Activated naive CD8-positive, alpha-beta T cell treated with anti-CD3 and anti-CD28 coated beads, Interleukin-2, amount 50 U/mL, for 24 hours (primary cell): ENCODE measurements at places on chromosomes 1 and 21.

GRCh38 chr1:42170779-42171621 lies 6.5 kb upstream of the GUCA2A start:
- no peak overlapping the region for H3K27ac ChIP-seq
- H3K4me1 ChIP-seq: no peaks in the 10 kb centered on the region
- H3K36me3 ChIP-seq: no peaks in the 10 kb centered on the region
- DNase-seq: no peak
- H3K4me3 ChIP-seq: no peak overlapping the region
- H3K27me3 ChIP-seq: no peaks in the 10 kb centered on the region

DNA sequence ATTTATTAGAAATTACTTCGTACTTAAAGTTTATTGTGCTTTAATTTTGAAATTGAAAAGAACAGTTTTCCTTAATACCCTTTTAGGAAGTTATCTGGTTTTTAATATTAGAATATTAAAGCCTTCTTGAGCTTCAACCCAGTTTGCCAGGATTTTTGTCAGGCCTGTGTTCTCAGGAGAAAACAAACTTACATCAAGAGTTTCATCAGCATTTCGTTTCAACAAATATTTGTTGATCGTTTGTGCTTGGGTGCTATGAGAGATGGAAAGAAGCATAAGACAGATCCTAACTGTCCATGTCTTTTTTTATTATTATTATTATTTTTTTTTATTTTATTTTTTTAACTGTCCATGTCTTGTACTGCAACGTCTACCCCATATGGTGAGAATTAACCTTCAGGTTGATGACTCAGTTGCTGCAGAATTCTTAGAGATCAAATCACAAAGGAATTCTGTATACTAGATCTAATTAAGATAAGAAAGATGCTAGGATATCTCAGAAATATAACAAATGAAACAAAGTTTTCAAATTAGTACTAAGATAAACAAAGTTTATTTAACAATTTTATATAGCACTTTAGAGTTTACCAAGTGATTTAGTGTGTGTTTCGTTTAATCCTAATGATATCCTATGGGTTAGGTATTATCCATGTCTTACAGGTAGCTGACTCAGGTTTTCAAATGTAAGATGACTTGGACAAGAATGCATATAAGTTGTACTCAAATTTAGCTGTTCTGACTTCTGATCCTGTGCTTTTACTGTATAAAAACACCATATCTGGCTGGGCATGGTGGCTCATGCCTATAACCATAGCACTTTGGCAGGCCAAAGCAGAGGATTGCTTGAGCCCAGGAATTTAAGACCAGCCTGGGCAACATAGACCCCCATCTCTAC lies 14.3 kb downstream of the FBXO28 start:
- no peak overlapping the region for H3K4me3 ChIP-seq
- no peak for DNase-seq
- H3K27me3 ChIP-seq: no peaks in the 10 kb centered on the region
- no peak overlapping the region for H3K27ac ChIP-seq
- peaks cover 11% of the 10 kb centered on the region for H3K4me1 ChIP-seq

DNA sequence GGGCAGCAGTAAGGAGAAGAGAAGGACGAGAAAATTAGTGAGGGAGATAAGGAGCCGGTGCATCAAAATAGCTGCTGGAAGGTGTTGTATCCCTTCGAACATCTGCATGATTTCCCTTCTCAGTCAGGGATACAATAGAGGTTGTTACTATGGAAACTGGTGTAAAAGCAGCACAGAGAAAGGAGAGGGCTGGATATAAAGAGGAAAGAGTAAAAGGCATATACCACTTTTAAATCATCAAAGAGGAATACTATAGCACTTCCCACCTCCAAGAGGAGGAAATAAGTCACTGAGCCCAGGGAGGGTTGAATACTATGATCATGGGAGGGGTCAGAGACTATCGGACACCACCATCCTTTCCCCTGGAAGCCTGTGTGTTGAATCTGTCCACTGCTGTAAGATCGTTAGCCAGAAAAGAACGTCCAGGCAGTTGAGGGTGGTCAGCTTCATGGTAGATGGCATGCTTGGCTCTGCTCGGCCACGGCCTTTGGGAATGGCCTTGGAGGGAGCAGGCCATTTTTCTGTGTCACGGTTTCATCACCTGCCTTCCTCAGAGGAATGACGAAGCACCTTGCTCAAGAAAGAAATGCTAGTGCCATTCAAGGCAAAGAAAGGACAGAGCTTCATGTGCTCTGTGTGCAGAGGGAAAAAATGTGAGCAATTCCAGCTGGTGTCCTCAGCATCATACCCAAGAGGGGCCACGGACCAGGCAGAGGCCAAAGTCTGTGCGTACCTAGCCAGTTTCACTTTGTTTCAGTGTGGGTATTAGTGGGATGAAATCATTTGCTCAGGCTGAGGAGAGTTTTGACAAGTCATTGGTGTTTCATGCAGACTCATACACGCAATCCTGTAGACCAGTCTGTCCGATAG lies 64.2 kb downstream of the IRF2BP2 start:
- no peak overlapping the region for H3K4me3 ChIP-seq
- no peaks in the 10 kb centered on the region for H3K36me3 ChIP-seq
- H3K27ac ChIP-seq: no peak overlapping the region
- DNase-seq: no peak
- peaks cover 25% of the 10 kb centered on the region for H3K4me1 ChIP-seq

- H3K36me3 ChIP-seq: no peaks in the 10 kb centered on the region
- H3K27me3 ChIP-seq: no peaks in the 10 kb centered on the region
- no peak for DNase-seq
- no peak overlapping the region for H3K27ac ChIP-seq
- no peak overlapping the region for H3K4me3 ChIP-seq
Measured at GRCh38 chr21:37828556-37828955, 87.7 kb downstream of the KCNJ6 start.

DNA sequence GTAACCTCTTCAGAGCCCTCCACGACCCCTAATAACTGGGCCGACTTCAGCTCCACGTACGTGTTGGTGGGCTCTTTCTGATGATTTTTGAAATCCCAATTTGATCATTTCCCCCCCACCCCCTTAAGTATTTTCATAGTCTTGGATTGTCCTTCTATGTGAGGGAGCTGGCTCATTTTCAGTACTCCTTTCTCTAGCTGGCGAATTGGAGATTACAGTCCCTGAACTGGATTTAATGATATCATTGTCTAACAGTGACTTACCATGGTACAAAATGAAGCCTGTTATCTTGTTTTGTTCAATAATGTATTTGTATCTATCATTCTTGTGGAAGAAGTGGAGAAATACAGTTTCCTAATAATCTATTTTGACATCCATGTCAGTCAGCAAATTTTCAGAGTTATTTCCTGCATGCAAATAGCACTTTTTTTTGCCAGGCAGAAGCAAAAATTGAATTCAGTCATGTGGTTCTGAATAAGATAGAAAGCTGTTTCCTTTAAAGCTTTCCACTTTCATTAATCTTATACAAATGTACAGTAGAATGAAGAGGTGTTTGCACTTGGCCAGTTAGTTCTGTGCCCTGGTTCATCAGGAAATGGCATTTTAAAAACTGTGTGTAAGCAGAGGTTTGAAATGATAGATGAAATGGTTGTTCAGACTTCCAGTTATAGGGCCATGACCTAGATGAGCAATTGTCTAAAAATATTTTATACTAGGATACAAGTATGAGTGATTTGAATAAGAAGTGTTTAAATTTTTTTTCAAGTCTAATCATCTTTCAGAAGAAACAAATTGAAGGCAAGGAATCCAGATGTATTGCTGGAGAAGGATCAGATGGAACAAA lies 104.2 kb downstream of the ATP5PO start:
- H3K27me3 ChIP-seq: no peaks in the 10 kb centered on the region
- no peak overlapping the region for H3K27ac ChIP-seq
- no peaks in the 10 kb centered on the region for H3K4me1 ChIP-seq
- no peak for DNase-seq
- H3K4me3 ChIP-seq: no peak overlapping the region

DNA sequence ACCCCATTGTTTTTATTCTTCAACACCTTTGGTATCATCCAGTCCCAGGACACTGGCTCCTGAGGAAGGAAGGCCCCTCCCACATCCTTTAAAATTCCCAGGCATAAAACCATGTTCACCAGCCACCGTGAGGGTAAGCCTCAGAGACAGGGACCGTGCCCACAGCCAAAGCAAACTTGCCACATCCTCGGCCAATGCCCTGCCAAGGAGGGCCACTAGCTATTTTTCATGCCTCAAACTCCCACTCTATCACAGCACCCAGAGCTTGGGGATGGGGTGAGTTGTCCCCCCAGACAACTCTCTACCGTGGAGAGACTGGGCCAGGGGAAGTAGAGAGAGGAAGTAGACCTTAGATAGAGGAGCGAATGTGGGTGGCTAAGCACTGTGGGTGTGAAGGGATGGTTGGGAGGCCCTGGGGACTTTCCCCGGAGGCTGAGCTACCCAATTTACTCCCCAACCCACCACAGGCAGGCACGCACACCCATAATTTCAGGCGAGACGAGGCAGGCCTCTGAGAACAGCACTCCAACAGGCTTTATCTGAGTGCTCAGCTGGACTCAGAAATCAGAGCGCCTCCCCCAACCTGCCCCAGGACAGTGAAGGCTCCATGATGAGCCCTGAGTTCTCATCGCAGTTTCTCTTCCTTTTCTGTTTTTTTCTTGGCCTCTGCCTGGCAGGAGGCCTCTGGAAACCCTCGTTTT lies 15.9 kb upstream of the BTG2 start:
- peak overlapping the region; percentile 99 for H3K27ac ChIP-seq
- H3K4me3 ChIP-seq: peak overlapping the region; percentile 83
- H3K36me3 ChIP-seq: peaks cover 2% of the 10 kb centered on the region
- peak; percentile 87 for DNase-seq

DNA sequence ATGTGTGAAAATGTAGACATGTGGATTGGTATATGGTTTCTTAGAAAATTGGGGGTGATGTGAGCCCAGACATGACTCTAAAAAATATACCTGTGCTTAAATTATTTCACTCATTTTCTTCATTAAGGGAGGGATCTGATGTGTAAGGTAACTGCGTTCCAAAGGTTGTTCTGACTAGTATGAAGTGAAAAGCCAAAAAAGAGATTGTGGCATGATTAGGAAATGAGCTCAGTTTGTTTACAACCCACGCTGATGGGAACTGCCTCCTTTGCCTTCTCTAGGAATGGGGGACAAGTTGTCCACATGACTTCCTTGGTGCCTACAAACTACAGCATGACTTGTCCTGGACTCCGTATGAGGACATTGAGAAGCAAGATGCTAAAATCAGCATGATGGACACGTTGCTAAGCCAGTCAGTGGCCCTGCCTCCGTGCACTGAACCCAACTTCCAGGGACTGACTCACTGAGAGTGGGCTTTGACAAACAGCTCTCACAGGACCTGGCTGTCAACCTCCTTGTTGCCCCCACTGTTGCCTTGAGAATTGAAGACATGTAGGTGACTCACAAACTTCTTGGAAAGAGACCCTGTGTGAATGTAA lies 8.0 kb downstream of the C1orf50 start:
- H3K27ac ChIP-seq: no peak overlapping the region
- peaks cover 54% of the 10 kb centered on the region for H3K36me3 ChIP-seq
- no peak overlapping the region for H3K4me3 ChIP-seq
- peaks cover 26% of the 10 kb centered on the region for H3K4me1 ChIP-seq
- DNase-seq: no peak
- no peaks in the 10 kb centered on the region for H3K27me3 ChIP-seq

DNA sequence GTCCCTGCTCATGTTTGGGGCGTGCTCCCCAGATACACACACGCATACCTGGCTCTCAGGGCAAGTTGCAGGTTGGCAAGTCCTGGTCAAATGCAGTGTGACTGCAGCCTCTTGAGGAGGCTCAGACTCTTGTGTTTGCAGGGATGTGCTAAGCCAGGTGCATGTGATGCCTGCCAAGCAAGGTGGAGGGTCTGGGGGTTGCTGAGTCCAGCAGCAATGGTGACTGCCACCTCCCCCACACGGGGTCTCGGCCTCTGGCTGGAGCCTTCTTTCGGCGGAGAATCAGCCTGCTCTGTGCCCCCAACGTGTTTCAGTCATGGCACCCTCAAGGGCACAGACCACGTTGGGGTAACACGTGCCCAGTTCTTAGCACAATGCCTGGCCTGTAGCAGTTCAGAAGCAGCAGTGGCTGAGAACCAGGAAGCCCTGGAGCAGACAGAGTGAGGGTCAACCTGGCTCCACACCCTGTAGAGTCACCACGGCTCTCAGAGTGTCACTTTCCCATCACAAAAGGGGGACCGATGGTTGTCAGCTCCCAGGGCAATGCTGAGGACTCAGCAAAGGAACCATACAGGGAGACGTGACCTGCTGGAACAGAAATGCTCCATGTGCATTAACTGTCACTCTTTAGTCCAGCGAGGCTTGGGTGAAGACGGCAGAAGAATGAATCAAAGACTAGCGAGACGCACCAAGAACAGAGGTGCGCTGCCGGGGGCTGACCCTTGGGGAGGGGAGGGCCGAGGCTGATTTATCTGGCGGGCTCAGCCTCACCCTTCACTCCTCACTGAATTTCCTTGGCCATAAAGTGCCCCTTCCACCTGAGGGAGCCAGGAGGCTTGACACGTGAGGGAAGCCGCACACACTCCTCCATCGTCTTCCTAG lies 109.0 kb downstream of the PGBD5 start:
- DNase-seq: no peak
- no peak overlapping the region for H3K27ac ChIP-seq
- H3K27me3 ChIP-seq: peaks cover 2% of the 10 kb centered on the region
- H3K4me3 ChIP-seq: no peak overlapping the region
- no peaks in the 10 kb centered on the region for H3K4me1 ChIP-seq

GRCh38 chr1:73813236-73813635 lies 384.7 kb downstream of the LRRIQ3 start:
- no peak for DNase-seq
- no peaks in the 10 kb centered on the region for H3K27me3 ChIP-seq
- H3K27ac ChIP-seq: no peak overlapping the region
- H3K36me3 ChIP-seq: no peaks in the 10 kb centered on the region

DNA sequence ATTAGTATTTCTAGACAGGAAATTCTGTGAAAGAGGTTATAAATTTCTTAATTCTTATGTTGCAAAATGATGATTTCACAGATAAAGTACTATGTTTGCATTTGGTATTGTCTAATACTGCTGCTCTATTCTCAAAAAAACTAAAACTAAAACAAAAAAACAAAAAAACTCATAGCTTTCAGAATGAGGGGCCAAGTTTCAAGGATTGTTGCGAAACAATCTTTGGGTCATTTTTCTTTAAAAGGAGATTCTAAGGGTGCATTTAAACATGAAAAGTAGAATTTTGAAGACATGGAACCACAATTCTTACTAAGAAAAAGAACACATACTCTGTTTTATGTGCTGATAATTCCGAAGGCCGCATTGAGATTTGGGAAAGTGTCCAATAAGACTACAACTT lies 645.1 kb downstream of the ADGRL2 start:
- DNase-seq: no peak
- no peaks in the 10 kb centered on the region for H3K27me3 ChIP-seq
- H3K27ac ChIP-seq: no peak overlapping the region
- H3K4me1 ChIP-seq: peaks cover 10% of the 10 kb centered on the region
- no peak overlapping the region for H3K4me3 ChIP-seq

- no peak overlapping the region for H3K4me3 ChIP-seq
- no peaks in the 10 kb centered on the region for H3K36me3 ChIP-seq
- H3K4me1 ChIP-seq: peaks cover 48% of the 10 kb centered on the region
- H3K27me3 ChIP-seq: no peaks in the 10 kb centered on the region
Measured at GRCh38 chr1:150165622-150166612, 16.2 kb downstream of the PLEKHO1 start.
